ENCODE measurements at places on chromosomes 13 and 19.

- no peak for DNase-seq
Observed at GRCh38 chr13:86085890-86086289, 286.7 kb upstream of the SLITRK6 start.

- DNase-seq, result peak; percentile 54
Observed at GRCh38 chr19:54266133-54266532, 9.1 kb upstream of the LILRB5 start.

DNA sequence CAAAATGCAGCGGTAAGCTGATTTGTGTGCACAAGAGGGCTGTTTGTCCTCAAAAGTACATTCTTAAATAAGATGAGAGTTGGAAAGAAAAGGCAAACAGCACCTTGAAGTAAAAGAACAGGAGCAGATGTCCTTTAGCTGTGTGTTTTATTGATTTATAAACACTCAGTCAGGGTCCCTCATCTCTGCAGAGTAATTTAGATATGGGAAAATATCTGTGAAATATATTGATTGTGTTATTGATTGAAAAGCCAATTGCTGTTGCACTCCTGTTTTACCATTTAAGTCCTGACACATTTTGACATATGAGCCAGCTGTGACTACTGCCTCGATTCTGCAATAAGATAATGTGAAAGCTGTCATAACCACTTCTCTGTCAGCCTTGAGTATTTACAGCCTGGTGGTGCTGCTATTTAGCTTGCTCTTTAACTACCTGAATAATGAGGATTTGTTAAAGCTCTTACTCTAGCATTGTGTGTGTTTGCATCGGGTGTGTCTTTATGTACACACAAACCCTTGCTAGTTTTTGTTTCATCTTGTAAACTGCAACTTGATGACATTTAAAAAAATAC is 550.1 kb downstream of the DACH1 start:
- no peak for DNase-seq

DNA sequence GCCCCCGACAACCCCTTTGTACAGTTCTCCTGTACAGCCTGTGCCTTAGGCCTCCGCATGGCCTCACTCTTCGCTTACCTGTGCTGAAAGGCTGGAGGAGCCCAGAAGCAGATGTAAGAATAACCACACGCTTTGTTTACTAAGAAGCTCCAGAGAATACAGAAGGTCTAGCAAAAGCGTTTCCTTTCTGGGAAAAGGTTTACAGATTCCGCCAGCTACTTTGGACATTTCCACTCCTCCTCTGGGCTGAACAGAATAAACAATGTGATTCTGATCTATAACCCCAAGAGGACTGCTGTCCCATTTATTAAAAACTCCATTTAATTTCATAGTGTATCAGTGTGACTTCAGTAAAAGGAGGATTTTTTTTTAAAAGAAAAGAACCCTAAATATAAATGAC is 339.2 kb downstream of the DNAJC15 start:
- no peak for DNase-seq

- DNase-seq, result no peak
Observed at GRCh38 chr13:44519642-44520041, 56.5 kb downstream of the TSC22D1 start.

Data from activated naive CD4-positive, alpha-beta T cell (primary cell).